ENCODE measurements at places on chromosomes 7 and 10.

DNA sequence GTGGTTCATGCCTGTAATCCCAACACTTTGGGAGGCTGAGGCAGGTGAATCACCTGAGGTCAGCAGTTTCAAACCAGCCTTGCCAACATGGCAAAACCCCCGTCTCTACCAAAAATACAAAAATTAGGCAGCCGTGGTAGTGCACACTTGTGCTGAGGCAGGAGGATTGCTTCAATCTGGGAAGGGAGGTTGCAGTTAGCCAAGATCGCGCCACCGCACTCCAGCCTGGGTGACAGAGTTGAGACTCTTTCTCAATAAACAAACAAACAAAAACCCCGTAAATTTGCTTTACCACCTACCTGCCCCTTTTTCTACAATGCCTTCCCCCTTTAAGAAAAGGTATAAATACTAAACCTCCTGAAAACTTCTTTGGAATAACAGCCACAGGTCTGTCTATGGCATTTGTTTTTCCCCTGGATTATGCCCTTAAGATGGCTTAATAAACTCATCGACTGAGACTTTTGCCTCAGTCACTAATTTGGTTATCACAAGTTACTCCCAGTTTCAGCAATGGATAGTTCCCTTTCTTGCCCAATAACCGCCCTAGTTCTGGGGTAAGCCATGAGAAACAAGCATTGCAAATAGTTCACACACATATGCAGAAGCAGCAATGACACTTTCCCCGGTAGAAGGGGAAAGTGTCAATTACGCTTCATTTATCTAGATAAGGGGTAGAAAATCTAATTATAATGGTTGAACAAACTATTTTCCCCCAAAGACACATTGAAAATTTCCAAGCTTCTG lies 52.8 kb upstream of the SVIL start:
- no peak for DNase-seq

DNA sequence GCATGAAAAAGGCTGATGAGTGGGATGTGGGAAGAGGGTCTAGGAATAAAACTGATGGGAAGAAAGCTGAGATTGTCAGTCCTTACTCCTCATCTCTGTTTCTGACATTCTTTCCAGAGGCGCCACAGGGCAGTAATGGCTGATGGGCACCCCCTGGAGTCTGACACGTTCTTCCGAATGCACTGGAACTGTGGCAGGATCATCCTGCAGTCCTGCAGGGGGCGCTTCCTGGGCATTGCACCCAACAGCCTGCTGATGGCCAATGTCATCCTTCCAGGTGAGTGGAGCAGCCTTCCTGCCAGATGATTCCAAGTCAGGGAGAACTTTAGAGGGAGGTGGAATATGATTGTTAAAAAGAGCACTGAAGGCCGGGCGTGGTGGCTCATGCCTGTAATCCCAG lies 4.8 kb downstream of the FSCN3 start:
- no peak for DNase-seq

- no peak for DNase-seq
These were observed 4.0 kb downstream of the HDAC9 start for GRCh38 chr7:18499407-18500177.

- no peak for DNase-seq
These were observed 94.2 kb upstream of the CXCL12 start for GRCh38 chr10:44478876-44479705.

- no peak for DNase-seq
These were observed 33.5 kb downstream of the HTRA1 start for GRCh38 chr10:122494833-122495232.

- no peak for DNase-seq
These were observed 60.0 kb downstream of the TYW1 start for GRCh38 chr7:67056683-67057082.

- DNase-seq, result peak; percentile 39
These were observed 306.0 kb downstream of the TFEC start for GRCh38 chr7:115724400-115725056.

DNA sequence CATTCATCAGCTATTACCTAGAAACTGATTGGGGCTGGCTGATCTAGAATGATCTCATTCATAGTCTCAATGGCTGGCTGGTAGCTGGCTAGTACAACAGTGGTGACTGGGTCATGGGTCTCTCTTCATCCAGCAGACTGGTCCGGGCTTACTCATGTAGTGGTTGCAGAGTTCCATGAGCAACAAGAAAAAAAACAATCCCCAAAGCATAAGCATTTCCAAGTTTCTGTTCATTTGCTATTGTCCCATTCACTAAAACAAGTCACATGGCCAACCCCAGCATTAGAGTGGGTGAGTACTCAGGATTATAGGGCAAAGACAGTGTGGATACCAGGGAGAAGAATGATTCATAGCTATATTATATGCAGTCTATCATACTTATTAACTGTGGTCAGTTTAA lies 85.2 kb upstream of the SEMA3C start:
- no peak for DNase-seq

GRCh38 chr7:70376561-70377031 lies 755.3 kb upstream of the GALNT17 start:
- peak; percentile 62 for DNase-seq

GRCh38 chr10:33807531-33808359 lies 473.3 kb upstream of the NRP1 start:
- DNase-seq, result peak; percentile 18

GRCh38 chr7:142866361-142867096 lies 11.7 kb downstream of the EPHB6 start:
- peak; percentile 56 for DNase-seq

- no peak for DNase-seq
These were observed 36.4 kb downstream of the COPG2 start for GRCh38 chr7:130632111-130632510.

GRCh38 chr10:71766717-71767419 lies 6.5 kb downstream of the VSIR start:
- DNase-seq, result no peak

DNA sequence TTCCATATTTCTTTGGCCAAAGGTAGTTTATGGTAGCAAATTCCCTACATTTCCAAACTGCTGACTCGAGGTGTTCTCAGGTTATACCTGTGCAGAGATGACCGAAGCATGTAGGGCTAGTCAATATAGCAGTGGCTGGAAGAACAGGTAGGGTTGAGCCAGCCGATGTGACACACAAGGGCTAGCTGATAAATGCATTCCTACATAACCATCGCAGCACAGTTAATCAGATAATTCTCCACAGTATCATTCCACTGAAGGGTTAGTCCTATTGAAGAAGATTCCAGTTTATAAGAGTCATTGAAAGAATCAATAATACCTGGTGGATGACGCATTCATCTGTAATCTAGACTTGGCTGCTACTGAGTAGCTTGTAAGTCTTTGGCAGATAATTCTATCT lies 220.0 kb downstream of the KIF20B start:
- DNase-seq, result no peak

- DNase-seq, result no peak
These were observed 279.6 kb upstream of the PITRM1 start for GRCh38 chr10:3452173-3452626.

DNA sequence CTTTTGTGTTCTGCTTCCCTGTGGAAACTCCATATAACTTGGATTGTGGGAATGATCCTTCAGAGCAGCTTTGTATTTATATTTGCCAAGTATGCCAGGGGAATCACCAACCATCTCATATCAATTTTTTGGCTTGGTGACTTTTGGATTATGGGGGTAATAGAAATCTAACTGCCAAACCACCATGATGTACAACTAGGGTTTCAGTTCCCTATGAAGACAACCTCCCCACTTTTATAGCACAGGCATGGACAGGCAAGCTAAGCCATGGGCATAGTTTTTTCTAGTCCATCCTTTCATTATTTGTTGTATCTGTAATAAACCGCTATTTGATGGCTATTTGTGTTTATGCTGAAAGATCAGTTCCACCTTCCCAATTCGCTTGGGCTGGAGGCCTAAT lies 17.7 kb downstream of the NPY start:
- no peak for DNase-seq

DNA sequence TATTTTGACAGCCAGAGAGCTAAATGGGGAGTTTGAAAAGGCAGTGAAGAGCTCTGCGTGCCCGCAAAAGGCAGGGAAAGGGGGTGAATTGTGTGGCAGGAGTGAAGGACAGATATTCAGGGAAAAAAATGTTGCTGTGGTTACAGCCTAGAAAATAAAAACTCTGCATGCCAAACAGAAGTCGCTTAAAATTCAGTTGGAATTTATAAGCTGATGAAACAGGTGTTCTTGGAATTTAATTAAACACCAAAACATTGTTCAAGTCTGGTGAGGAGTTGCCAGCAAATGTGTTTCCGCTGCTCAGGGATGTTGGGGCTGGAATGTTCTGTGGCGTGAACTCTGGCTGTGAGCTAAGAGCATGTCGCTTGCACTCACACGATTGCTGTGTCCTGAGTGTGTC lies 169.3 kb downstream of the ADRA2A start:
- DNase-seq, result no peak

GRCh38 chr10:131982185-131982756 lies 548 bp upstream of the BNIP3 start:
- DNase-seq, result no peak

GRCh38 chr7:83936056-83936708 lies 258.4 kb downstream of the SEMA3A start:
- peak; percentile 68 for DNase-seq

GRCh38 chr10:66189271-66189670 lies 736.6 kb upstream of the LRRTM3 start:
- no peak for DNase-seq

GRCh38 chr10:10685566-10685965 lies 332.1 kb upstream of the CELF2 start:
- DNase-seq, result no peak

DNA sequence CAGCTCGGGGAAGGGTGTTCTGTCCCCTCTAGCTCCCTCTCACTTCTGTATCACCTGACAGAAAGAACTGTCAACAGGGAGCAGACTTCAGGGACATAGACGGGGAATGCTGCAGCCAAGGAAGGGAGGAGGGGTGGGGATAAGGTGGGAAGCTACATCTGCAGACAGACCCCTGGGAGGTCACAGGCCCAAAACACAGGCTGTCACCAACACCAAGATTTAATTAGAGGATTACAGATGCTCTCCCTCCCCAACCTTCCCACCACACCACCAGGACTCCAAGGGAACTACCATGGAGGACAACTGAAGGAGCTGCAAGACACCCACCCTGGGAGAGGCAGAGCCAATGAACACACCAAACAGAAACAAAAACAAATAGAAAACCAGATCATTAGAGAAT lies 425.2 kb upstream of the VSTM2A start:
- no peak for DNase-seq

GRCh38 chr7:4190010-4190981 lies 491.8 kb upstream of the FOXK1 start:
- no peak for DNase-seq

DNA sequence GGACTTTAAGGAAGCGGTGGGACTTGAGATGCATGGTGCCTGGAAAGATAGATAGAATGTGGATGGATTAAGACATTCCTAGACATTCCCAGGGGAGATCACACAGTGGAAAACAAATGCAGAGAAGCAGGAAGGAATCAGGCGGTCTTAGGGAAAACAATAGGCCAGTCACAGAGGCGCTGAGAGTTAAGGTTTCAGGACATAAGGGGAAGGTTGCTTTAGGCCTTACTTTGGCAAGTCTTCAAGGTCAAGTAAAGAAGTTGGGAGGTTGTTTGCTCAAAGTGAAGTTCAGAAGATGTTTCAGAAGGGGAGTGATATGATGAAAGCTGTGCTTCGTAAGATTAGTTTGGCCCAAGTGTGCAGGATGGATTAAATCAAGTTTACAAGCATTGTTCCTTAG lies 109.4 kb downstream of the SUGCT start:
- no peak for DNase-seq

GRCh38 chr7:47647181-47647917 lies 65.4 kb upstream of the TNS3 start:
- DNase-seq, result no peak

- DNase-seq, result no peak
These were observed 30.5 kb downstream of the GNAT3 start for GRCh38 chr7:80481196-80481884.

- no peak for DNase-seq
These were observed 2.1 kb upstream of the PBLD start for GRCh38 chr10:68334672-68335467.

GRCh38 chr7:5638994-5639393 lies 142.5 kb downstream of the RNF216 start:
- DNase-seq, result no peak

DNA sequence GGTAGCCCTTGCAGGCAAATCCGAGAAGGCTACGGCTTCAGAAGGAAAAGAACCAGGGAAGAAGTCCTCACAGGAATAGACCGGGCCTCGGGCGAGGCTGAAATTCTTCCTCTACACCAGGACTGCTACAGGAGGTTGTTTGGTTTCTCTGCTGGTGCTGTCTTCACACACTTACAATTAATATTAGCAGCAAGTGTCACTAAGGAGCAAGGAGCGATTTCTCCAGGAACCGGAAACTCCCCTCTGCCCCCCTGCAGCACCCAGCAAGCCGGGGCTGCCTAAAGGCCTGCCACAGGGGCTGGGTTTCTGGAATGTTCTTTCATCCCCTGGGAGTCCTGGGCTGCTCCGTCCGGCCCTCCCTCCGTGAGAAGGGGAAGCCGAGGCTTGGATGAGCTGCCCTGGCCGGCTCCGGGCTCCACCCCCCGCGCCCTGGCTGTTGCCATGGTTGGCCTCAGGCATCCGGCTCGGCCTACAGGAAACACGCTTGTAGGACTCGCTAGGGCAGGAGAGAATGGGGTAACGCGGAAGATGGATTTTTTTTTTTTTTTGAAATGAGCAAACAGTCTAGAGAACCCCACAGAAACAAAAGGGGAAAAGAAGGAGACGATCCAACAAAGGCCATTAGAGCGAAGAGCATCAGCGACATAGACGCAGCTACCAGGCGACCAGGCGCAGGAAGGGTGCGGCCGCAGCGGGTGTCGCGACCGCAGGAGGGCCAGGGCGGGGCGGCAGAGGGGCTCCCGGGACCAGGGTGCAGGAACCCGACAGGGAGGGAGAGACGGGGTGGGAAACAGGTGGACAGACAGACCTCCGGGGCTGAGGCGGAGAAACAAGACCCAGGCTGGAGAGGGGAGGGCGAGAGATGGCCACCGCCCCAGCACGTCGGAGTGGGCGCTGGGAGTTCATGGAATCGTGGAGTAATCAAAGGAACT lies 33.0 kb downstream of the EN2 start:
- DNase-seq, result peak; percentile 32

DNA sequence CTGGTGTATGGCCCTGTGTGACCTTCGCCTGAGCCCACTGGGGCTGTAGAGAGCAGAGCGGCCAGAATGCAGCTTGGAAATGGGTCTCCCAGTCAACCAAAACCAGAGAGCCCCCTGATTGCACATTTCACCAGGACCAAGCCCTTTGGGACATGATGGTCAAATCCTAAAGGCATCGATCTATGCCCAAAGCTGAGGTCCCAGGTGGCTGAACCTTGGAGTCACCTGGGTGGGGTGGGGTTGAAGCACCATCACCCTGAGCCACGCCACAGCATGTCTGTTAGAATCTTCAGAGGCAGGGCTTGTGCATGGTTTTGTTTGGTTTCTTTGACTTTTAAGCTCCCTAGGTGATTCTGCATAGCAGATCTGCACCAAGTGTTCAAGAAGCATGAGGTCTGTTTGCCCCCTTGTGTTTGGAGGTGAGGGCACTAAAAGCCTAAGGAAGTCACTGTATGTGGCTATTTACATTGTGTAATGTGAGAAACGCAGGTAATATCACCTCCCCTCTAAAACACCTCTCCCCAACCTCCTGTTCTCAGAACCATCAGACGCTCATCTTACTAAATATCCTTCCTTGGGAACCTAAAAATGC lies 9.6 kb downstream of the PKD1L1 start:
- DNase-seq, result no peak

GRCh38 chr10:125407000-125407502 lies 246.7 kb upstream of the CTBP2 start:
- DNase-seq, result peak; percentile 3

Measured in brain (organoid and tissue), 16 donors.